DMS 273 treated with DMSO at 0.1 percent for 48 hours (cell line): ENCODE measurements at places on chromosomes 6 and 20.

DNA sequence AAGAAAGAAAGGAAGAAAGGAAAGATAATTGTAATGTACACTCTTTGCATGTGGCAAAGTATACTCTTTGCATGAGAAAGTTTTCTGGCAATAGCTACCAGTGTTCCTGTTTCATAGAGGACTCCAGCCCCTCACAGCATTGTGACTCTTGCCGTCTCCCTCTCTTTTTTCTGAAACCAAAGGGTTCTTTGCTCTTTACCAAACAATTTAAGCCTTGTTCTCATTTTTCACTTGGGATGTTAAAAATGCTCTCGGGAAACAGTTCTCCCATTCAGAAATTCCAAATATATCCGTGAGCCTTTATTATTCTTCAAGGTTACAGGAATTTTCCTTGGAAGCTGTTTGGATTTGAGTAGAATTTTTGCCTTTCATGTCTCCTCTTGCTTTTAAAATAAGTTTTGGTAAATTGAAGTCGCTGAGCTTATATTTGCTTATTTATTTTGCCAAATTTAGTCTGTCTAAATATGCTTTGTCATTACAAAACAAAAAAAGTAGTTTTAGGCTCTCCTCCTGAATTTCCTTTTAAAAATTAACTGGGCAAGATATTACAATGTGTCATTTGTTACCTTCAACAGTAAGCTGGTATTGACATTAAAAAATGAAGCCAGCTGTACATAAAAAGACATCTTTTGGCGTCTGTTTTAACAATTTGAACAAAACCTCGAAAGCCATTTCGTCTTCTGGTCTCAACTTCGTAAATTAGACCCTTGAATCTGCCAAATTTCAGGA lies 103.8 kb upstream of the ARMC2 start:
- no peak for DNase-seq

DNA sequence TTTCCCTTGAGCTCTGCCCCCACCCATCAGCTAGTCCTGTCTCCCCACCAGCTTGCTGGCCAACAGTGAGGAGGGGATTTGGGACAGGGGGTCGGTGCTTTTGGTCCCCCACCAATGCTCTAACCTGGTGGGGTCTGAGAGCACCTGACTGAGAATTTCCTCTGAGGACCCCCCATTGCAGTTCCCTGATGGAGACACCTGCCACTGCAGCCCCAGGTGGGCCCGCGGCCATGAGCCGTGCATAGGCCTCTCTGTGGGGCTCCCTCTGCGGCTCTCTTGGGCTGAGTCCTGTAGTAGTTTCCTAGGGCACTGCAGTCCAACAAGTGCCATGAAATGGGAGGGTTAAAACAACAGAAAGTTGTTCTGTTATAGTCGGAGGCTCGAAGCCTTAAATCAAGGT lies 172.2 kb upstream of the SNX9 start:
- DNase-seq, result no peak

GRCh38 chr6:166932116-166932515 lies 24.2 kb downstream of the RNASET2 start:
- no peak for DNase-seq

- no peak for DNase-seq
Measured at GRCh38 chr6:151380848-151381205, 10.5 kb downstream of the ZBTB2 start.

DNA sequence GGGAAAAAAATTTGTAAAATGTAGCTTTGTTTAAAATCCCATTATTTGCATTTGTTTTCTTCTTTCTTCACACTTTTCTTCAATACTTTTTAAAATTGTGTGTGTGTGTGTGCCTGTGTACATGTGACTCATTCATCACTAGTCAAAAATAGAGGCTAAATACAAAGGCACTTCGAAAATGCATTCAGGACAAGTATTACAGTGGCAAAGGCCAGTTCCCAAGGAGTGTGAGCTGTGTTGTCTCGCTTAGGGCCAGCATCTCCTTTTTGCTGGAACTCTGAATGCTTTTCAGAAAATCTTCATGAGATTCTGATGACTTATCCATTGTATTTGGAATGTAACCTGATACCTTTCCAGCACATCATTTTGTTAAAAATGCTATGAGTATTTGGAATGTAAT lies 288.5 kb upstream of the CNR1 start:
- DNase-seq, result no peak

GRCh38 chr6:168031411-168031971 lies 34.0 kb downstream of the KIF25 start:
- no peak for DNase-seq

DNA sequence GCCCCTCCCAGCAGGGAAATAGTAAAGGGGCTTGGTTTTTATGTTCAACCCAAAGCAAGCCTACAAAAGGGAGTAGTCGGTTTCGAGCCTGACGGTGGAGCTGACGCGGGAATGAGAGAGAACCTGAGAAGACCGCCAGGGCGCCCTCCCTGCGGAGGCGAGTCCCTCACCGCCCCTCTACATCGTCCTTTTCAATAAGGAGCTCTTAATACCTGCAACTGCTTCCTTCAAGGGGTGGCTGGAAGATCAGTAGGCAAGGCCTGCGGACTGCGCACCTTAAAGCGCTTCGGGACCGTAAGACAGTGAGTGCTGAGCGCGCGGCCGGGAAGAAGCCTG lies 709 bp upstream of the ZNF76 start:
- no peak for DNase-seq

DNA sequence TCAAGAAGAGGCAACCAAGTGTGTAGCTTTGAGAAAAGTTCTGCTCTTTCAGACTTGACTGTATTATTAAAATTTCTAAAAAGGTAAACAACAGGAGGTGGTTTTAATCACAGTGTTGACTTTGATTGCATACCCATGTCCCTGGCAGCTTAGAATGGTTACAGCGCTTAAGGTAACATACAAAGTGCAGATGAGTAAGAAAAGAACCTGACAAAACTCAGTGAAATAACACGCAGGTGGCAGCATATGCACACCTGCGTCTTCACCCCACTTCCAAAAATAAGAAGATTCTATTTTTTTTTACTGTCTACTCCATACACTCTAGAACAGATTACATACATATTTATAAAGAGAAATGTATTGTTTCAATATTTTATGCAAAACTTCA lies 233.5 kb downstream of the GMPR start:
- DNase-seq, result no peak

DNA sequence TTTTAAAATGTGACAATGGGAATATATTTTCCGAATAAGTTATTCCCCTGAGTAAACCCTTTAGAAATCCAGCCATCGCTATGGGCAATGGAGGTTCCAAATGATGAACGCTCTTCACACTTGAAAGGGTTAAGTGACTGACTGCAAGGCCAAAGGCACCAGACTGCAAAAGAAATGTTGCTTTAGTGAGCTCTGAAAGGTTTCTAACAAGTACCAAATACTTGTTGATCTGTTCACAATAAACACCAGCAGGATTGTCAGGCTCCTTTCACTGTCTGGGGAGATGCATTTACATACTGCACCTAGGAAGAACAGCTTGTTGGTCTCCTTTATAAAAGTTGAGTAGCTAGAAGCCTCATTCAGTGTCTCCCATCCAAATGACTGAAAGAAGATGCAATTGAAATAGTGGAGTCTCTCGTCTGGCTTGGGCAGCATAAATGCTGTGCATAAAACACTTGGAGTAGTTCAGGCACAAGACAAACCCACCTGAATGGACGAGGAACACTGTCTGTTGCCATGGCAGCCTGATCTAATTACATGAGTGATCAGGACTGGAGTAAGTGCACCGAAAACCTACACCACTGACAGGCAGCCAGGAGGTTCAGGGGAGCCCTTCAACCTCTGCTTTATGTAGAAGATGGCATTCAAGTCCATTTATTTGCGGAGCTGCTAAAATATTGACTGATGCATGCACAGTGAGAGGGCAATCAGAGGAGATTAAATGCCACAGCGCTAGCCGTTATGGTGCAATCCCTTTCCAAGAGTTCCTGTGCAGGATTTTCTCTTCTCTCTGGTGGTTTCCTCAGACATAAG lies 2.9 kb downstream of the ATXN1 start:
- DNase-seq, result peak; percentile 13

DNA sequence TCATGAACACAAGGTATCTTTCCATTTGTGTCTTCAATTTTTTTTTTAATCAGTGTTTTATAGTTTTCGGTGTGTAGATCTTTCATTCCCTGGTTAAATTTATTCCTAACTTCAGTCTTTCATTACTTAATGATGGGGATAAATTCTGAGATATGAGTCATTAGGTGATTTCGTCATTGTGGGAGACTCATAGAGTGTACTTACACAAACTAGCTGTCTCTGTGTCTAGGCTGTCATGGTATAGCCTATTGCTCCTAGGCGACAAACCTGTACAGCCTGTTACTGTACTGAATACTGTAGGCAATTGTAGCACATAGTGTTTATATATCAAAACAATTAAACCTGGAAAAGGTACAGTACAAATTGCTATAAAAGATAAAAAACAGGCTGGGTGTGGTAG lies 42.1 kb downstream of the SMAP1 start:
- no peak for DNase-seq

- DNase-seq, result no peak
Measured at GRCh38 chr6:159646733-159647132, 46.3 kb downstream of the SOD2 start.

DNA sequence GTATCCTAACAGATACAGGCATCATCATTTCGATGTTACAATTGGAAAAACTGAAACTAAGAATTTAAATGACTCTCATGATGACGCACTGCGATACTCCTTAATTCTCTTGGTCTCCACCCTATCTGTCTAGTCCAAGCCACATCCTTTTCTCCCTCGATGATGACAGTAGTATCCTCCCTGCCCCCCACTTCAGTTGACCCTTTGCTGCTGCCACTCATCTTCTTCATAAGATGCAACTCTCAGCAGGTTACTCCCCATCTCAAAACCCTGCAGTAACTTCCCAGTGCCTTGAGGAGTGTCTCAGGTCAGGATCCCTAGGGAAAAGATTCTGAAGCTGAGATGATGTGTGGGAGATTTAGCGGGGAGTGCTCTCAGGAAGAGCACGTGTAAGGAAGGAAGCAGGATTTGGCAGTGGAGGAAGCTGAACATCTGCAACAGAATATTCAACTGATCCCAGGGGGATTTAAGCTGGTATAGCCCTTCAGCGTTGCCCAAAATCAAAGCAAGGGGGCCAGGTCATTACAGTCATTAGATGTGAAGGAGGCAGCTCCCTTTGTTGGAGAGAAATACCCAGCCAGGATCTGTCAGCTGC lies 16.1 kb downstream of the JPH2 start:
- DNase-seq, result no peak

DNA sequence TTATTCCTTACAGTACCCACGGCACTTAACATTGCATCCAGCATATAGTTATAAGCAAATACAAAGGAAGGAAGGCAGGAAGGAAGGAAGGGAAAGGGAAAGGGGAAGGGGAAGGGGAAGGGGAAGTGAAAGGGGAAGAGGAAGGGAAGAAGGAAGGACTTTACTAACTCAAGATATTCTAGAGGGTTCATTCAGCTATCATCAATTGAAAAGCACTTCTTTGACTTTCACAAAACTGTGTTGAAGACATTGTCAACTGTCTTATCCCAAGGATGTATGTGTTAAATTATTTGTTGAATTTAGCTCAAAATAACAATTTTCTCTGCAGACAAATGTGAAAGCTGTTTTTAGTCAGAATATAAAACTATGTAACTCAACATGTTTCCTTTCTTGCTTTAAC lies 87.7 kb downstream of the EPM2A start:
- no peak for DNase-seq

GRCh38 chr6:98808541-98809210 lies 25.7 kb upstream of the POU3F2 start:
- DNase-seq, result no peak

DNA sequence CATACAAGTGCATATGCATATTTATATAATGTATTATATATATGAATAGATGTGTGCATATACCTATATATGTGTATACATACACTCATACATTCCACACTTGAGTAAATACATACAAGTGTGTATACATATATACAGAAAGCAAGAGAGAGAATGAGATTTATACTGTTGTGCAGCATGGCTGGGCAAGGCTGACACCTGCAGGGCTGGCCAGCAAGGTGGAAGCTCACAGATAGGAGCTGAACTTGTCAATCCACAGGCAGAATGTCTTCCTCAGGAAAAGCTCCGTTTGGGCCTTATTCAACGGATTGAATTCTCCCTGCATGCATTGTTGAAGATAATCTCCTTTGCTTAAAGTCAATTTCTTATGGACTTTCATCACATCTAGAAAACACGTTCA lies 256.7 kb downstream of the ZNF217 start:
- DNase-seq, result no peak

- no peak for DNase-seq
Measured at GRCh38 chr6:16760516-16761470, at the start of gene ATXN1. ATXN1 (minus strand) TSS chr6:16761460.

GRCh38 chr20:62501801-62502495 lies 26.2 kb upstream of the GATA5 start:
- DNase-seq, result no peak

DNA sequence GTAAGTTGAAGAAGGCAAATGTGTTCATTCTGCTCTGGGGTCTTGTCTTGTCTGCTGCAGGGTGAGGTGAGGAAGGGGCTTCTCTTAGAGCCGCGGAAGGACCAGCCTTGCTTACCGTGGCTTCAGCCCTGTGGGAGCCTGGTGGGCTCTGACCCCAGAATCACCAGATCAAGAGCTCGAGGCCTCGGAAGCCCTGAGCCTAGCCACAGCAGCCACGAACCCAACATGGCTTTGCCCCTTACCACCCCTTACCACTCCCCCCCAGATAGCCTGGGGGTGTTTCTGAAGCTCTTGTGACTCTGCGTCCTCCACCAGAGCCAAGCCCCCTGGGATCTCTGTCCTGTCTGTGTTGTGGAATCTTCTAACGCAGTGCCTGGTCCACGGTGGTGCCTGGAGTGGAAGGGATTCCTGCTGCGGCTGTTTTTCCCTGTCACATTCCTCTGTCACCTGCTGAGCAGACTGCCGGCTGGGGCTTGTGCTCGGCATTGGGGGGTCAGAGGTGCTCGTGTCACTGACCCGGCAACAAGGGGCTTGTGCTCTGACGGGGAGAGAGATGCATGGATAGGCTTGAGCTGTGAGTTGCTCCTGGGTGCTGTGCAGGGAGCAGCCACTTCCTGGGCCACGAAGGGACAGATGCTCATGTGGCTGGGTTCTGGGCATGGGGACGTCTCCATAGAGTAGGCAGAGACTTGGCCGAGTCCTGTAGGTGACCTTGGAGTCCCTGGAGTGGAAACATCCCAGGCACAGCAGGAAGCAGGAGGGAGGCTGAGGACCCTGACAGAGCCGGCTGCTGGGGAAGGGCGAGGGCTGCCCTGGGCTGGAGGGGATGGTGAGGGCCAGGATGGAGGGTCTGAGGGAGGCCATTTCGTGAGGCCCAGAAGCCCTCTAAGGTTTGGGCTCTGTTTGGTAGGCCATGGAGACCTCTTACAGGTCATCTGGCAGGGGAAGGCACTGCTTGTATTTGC lies 316.0 kb downstream of the QKI start:
- DNase-seq, result no peak

- DNase-seq, result no peak
Measured at GRCh38 chr6:123323452-123324329, 313.1 kb downstream of the TRDN start.
